ENCODE measurements at places on chromosomes 11 and 22.

DNA sequence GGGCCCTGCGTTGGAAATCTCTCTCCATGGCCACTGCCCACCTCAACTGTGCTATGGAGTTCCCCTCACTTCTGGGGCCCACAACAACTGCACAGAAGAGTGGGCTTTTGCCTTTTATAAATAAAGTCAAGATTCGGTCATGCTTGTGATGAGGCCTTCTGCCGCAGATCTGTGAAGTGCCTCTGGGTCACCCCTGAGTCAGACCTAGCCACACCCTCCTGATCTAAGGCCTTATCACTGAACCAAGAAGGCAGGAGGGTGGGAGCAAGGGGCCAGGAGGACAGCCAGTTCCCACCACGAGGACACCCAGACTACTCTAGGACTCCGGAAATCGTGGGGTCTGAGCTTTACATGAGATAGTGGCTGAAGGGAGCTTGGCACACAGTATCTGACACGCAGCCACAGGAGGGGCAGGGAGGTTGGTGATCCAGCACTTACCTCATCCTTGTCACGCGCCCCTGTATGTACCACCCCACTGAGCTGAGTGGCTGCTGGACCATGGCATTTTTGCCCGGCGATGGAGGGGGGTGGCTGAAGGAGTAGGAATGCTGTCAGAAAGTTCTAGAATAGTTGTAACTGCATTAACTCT lies 115.7 kb downstream of the ABTB2 start:
- DNase-seq = no peak

- DNase-seq = no peak
Observed at GRCh38 chr11:528815-529727, 6.3 kb downstream of the HRAS start.

GRCh38 chr11:134612140-134613030 lies 200.3 kb upstream of the B3GAT1 start:
- DNase-seq = no peak

DNA sequence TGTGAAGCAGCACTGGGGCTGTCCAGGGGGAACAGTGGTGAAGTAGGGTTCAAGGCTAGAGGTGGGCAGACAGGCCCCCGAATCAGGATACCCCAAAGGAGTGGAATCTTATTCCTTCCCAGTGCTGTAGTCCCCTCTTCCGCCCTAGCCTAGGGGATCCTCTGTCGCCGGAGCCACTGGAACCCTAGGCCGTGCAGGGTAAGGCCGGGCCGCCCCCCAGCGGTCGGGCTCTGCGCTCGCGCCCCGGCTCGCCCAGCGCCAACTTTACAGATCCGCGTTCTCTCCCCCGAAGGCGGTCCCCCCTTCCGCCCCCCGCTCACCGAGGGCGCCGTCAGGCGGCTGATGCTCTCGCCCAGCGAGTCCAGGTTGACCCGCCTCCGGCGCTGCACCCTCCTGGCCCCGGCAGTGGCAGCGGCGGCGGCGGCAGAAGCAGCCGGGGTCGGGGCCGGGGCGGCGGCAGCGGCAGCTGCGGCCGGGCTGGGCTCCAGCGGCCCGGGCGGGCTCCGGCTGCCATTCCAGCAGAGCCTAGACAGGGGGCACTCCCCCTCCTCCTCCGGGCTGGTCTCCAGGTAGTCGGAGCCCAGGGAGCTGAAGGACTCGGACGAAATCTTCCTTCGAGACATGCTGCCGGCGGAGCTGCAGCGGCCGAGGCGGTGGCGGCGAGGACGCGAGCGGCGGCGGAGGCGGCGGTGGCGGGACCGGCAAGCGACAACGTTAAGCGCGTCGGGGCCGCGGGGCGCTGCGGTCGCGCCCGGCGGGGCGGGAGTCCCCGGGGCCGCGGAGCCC lies 650 bp downstream of the GUCY1A2 start:
- DNase-seq = no peak

GRCh38 chr11:17840101-17840548 lies 105.5 kb downstream of the KCNC1 start:
- peak; percentile 4 for DNase-seq

DNA sequence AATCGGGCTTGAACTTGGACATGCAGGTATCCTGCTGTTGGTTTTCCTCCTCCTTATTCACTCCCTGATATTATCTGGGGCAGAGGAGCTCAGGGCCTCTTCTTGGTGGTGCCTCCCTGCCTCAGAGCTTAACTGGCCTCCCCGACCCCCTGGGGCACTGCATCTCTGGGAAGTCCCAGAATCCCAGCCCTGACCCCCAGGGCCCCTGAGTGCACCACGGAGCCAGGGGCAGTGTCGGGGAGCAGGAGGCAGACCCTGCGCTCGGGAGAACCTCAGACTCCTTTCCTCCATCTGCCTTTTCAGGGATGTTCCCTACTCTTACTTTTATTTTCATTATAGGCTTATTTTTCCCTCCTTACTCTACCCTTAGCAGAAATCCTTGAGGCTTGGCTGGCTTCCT lies 537.0 kb downstream of the BRD1 start:
- no peak for DNase-seq

DNA sequence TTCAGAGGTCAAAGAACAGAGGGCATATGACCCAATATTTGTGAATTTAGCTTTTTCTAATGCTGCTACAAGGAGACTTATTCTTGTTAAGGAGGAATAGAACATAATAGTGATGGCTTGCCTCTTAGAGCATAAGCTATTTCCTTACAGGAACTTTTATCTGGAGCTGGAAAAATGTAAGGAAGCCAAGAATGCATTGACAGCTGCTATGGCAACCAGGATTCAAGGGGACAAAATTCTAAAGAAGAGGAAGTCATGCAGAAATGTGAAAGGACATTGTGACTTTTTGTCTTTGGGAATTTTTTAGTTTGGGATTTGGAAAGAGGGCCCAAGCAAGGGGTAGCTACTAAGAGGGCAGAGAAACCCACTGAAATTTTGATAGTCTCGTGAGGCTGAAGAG lies 51.1 kb downstream of the EHF start:
- no peak for DNase-seq

GRCh38 chr11:4751201-4751600 lies 18.5 kb downstream of the OR51F1 start:
- no peak for DNase-seq

DNA sequence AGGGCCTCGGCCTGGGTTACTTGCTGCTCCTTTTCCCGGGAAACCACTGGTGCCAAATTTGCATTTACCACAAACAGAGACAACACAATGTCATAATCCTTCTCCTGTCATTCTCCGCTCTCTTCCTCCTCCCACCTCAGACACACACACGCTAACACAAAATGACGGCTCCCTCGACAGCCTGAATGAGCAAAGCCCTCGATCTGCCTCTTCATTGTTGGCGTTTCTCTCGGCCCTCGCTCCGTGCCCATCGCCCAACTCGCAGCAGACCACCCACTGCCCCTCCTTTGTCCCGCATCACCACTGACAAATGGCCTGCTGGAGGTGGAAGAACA lies 12.5 kb upstream of the TCF20 start:
- DNase-seq = no peak

DNA sequence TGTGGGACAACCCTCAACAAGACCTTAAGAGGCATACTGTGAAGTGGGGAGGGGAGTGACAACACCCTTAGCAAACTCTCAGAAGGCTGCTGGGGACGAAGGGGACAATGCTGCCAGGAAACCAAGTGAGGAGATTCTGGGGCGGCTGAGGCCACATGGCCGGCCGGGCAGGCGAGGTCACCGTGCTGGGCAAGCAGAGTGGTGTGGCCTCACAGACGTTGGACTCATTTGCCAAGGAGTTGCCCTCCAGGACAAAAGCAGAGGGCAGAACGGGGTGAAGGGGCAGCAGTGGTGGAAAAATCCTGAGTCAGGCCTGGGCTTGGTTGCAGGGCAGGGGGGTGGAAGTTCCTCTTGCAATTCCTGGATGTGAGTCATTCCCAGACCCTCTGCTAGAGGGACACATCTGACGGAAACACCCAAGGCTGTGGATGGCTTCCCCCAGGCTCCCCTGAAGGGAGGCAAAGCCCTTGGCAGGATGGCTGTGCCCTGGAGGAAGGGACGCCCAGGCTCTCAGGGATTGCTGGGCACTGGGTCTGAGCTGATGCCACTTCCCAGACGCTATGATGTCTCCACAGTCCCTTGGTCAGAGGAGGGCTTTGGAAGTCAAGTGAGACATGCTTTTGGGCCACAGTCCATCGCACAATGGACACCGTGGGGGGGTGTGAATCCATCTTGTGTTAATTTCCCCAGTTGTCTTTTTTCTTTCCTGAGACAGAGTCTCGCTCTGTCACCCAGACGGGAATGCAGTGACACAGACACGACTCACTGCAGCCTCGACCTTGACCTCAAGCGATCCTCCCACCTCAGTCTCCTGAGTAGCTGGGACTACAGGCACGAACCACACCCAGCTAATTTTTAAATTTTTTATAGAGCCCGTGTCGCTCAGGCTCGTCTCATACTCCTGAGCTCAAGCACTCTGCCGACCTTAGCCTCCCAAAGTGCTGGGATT lies 16.2 kb upstream of the SHANK3 start:
- peak; percentile 31 for DNase-seq

DNA sequence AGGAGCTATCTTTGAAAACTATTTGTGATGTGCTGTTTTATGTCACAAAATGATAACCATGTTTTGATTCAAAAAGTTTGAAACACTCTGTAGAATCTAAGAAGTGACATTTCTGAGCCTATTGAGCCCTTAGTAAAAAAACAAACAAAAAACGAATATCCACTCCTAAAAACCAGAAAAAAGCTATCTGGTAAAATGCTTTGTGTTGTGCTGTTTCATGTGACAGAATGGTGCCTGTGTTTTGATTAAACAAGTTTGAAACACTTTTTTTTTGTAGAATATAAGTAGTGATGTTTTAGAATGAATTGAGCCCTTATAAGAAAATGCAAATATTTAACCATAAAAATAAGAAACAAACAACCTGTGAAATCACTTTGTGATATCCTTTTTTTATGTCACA lies 105.2 kb upstream of the VPREB1 start:
- DNase-seq = no peak

DNA sequence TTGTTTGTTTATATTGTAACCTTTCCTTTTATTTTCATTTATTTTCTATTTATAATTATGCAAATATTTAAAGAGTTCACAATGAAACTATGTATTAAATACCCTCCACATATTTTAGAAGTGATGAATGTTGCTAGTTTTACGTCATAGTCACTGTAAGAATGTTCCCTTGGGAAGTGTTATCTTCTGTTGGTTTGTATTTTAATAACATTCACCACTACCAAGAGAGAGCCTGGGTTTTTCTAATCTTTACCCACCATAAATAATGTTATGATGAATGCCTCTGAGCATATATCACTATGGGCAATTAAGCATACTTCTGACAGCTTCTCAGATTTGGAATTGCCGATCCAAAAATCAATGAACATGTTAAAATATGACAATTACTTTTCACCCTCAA lies 80.7 kb downstream of the GGT1 start:
- DNase-seq = no peak

GRCh38 chr11:9853929-9854552 lies 190.2 kb downstream of the SWAP70 start:
- DNase-seq = no peak

DNA sequence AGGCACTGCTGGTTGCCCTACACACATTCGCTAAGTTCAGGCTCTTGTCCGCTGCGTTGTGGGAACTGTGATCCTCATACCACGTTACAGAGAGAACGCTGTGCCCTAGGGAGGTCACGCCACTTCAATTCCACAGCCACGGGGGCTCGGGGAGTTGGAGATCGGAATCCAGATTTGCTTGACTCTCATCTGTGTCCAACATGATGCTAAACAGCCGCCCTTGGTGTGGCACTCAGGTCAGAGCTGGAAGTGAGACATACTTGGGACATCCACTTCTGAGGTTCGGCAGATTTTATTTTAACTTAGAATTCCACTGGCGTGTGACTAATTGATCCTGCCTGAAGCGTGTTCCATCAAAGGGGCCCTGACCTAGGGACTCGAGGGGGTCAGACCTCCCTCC lies 41.7 kb downstream of the RIBC2 start:
- no peak for DNase-seq

- DNase-seq = no peak
Observed at GRCh38 chr11:11563200-11563975, 58.4 kb downstream of the GALNT18 start.

GRCh38 chr11:1126935-1127663 lies 30.7 kb upstream of the MUC5AC start:
- peak; percentile 51 for DNase-seq

DNA sequence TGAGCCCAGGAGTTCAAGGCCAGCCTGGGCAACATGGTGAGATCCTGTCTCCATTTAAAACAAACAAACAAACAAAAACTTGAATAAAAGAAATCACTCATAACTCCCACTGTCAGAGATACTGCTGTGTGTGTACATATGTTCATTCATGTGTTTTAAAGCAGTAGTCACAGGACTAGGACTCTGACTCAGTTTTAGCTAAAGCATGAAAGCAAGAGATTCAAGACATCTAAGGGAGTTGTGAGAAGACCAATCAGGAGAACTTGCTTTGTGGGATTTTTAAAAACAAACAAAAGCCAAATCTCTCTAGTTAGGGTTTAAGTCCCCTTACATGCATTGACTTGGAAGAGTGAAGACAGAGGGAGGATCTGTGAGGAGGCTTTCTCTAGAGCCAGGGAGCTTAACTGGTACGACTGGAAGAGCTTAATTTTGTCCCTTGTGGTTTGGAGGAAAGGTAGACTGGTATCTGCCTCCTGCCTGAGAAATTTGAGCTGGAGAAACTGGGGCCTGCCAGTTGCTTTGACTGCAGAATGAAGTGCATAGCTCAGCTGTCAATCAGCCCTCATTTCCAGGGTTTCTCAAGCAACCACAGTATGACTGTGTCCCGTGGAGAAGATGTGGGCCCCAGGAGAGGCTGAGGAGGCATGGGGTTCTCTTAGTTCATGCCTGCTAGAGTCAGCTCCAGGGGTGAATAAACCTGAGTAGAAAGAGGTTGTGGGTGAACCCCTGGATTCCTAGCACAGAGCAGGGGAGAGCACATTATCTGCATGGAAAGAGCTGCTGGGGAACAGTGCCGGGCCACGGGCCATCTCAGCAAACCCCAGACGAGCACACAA lies 30.6 kb downstream of the EXPH5 start:
- peak; percentile 11 for DNase-seq
